ENCODE measurements at places on chromosomes 13 and 19. TPM values are rescaled to one million over a fixed set of nuclear protein-coding genes. Genes with fewer than 3 reads are reported as not detected.

Gene RFPL4AL1
- not detected for total RNA-seq

Gene KASH5
- total RNA-seq = not detected

Gene C19orf18
- not detected for total RNA-seq

Gene LGI4
- total RNA-seq = 0.09 TPM

Gene MPV17L2
- total RNA-seq = 4.4 TPM

Gene ZNF90
- 1.4 TPM for total RNA-seq

Gene SCN1B
- 12.1 TPM for total RNA-seq

Gene ZNF730
- 0.16 TPM for total RNA-seq

Gene GRIN2D
- 1.2 TPM for total RNA-seq

Gene LIM2
- not detected for total RNA-seq

Gene PALM3
- total RNA-seq = not detected

Gene ALOX5AP
- total RNA-seq = not detected

Gene ERICH6B
- total RNA-seq = not detected

Gene AXL
- 305 TPM for total RNA-seq

Gene GJB2
- total RNA-seq = 0.18 TPM

Gene CASP14
- total RNA-seq = not detected

Gene OR7A5
- total RNA-seq = not detected

Gene ETV2
- 1.6 TPM for total RNA-seq

Gene ZNF780A
- total RNA-seq = 10.1 TPM

Gene SLC1A5
- total RNA-seq = 158 TPM

Gene ZAR1L
- total RNA-seq = not detected

Gene ZIK1
- 4.2 TPM for total RNA-seq

Gene FFAR1
- total RNA-seq = not detected

Gene ZNF865
- 0.08 TPM for total RNA-seq

Gene SRRM5
- total RNA-seq = not detected

Gene FPR2
- total RNA-seq = not detected

Gene IRS2
- total RNA-seq = 15.2 TPM

Gene MAG
- total RNA-seq = not detected

Gene ONECUT3
- not detected for total RNA-seq

Gene SUGP1
- total RNA-seq = 22.6 TPM

Gene MEDAG
- 325 TPM for total RNA-seq

Gene SDHAF1
- 38.7 TPM for total RNA-seq

Gene ZIC5
- total RNA-seq = not detected

Gene NCAN
- not detected for total RNA-seq

Gene ZNF792
- 3.0 TPM for total RNA-seq

Gene PSPN
- 0.41 TPM for total RNA-seq

Gene SIGLEC10
- not detected for total RNA-seq

Gene WDR88
- not detected for total RNA-seq

Gene PODNL1
- total RNA-seq = 1.6 TPM

Gene FZR1
- total RNA-seq = 14.8 TPM

Gene MUC16
- total RNA-seq = not detected

Gene SIGLEC14
- not detected for total RNA-seq

Gene BEST2
- total RNA-seq = not detected

Gene GPC5
- total RNA-seq = not detected

Gene ZNF492
- not detected for total RNA-seq

Gene WDR62
- 10.1 TPM for total RNA-seq

Gene RNF113B
- total RNA-seq = not detected

Gene SBK2
- not detected for total RNA-seq
